ENCODE measurements at places on chromosomes 3 and 15.
A peak's percentile ranks its signal among the peaks of the same experiment; 100 is the strongest.

DNA sequence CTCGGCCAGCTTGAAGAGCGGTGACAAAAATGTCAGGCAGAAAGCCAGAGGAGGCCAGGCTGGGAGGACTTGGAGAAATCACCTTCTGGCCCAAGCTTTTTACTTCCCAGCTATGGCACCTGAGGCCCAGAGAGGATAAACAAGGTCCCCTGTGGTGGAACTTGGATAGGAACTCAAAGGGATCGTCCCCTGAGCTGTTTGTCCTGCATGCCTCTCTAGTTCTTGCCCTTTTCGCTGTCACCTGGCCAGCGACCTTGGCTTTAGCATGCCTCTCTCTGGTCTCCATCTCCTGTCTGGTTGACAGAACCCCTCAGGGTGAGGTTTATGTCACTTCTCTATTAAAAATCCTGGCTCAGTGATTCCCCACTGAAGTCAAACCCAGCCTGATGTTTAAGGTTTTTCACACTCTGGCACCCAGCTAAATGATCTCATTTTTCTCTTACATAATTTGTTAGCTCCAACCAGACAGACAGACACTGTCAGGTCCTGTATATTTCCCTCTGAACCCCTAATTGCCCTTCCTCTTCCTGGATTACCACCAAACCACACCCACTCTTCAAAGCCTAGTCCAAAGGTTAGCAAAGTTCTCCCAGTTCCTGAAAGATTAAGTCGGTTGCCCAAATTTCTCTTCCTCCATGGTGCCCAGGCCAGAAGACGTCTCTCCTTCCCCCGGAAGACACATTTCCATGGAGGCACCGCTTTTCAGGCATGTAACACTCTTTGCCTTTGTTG is 169.1 kb downstream of the FAM43A start:
- DNase-seq: no peak

DNA sequence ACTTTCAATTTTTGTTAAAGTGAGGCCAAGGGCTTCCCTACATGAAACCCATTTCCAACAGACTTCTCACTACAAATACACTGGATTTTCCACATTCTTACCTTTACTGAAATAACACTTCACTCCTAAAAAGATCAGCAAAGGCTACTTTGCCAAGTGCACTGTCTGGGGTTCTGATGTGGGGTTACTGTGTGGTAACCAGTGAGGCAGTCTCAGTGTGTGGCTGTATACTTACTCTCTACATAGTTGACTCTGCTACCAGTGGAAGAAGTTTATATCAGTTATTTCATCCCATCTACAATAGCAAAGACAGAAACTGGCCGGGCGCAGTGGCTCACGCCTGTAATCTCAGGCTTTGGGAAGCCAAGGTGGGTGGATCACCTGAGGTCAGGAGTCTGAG is 5.6 kb downstream of the WDR82 start:
- DNase-seq: no peak

DNA sequence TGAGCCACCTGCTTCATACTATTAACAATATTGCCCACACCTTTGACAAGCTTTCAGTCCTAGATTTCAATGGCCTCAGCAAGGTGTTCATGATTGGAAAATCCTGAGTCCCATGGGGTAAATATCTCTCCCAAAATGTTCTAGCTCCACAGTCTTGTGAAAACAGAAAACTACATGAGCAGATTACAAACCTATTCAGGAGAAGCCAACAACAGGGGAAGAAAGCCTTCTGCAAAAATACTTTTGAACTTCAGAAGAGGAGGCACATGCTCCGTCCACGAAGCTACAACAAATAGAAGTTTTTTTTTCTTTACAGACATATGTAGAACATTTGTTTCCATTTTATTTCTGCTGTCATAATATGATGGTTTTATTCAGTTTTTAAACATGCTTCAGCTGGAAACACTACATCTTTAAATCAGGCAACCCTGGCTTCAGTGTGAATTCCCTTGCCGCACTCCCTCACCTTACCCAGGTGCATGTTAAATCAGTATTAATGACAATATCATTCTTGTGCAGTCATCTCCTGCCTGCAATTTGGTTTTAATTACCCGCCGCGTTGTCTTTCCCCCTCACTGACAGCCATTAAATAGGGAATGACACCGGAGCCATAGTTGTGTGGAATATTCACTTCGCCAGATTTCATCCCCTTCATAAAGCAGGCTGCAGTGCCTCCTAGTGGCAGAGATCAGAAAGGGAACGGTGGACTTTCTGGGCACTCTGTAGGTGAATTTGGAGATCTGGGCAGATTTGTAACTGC is 725.5 kb upstream of the ARRDC4 start:
- peak; percentile 6 for DNase-seq

DNA sequence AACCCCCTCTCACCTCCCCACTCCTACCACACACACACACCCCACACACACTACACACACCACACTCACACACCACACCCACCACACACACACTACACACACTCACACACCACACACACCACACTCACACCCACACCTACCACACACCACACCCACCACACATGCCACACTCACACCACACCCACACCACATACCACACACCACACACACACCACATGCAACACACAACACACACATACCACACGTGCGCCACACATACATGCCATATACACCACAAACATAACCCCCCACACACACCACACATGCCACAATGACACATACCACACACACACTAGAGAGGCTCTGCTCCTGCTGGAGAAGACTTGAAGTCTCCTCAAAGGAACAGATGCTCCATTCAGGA is 5.9 kb upstream of the ITPKA start:
- DNase-seq: no peak

GRCh38 chr3:81841540-81841939 is 80.1 kb upstream of the GBE1 start:
- DNase-seq: peak; percentile 9

- DNase-seq: no peak
These were observed 297.7 kb upstream of the NR2E3 start for GRCh38 chr15:71512682-71513006.

GRCh38 chr3:52339612-52340011 is 23.5 kb downstream of the DNAH1 start:
- DNase-seq: peak; percentile 55

DNA sequence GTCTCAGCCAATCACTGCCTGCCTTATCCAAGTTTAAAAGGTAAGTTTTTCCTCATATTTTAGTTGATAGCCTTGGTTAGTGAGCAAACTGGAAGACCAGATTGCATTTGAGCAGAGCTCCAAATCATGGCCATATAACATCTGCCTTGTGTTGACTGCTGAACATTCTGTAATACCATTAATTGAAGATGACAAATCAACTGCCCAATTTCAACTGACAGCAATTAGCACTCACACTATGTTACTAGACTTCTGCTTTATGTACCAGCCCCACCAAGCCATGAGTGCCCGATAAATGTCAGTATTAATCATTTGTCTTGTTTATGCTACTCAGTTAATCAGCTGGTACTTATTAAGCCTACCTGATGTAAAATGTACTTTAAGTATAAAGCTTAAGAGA is 83.1 kb downstream of the CGGBP1 start:
- no peak for DNase-seq

DNA sequence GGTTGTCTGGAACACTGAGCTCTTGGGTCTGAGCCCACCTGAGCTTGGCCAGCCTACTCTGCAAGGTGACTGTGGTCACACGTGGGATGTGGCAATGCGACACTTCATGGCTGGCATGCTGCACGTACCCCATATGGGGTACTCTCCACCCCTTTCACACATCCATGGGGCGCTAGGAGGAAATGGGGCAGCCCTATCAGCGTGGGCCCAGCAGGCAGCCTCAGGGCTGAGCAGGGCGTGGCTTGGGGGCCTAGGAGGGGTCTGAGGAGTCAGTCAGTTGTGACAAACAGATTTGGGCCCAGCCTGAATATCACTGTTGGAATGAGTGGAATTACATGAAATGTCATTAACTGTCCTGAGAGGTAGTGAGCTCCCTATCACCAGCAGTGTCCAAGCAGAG is 82.3 kb upstream of the LINGO1 start:
- no peak for DNase-seq

- DNase-seq: no peak
These were observed 406.5 kb upstream of the THBS1 start for GRCh38 chr15:39174332-39174731.
